Airway epithelial cell (primary cell): ENCODE measurements at places on chromosomes 1 and 21. TPM values are rescaled to one million over a fixed set of nuclear protein-coding genes. Genes with fewer than 3 reads are reported as not detected.

TDRD10 gene
- not detected in 2 replicates for total RNA-seq

PDE9A gene
- total RNA-seq, result 1.4 and 1.8 TPM in 2 replicates

RNU1-2 gene
- total RNA-seq, result under 0.01 TPM in 2 replicates

WDR64 gene
- total RNA-seq, result not detected in 2 replicates

SAMSN1 gene
- total RNA-seq, result not detected in 2 replicates
